ENCODE measurements at places on chromosomes 12 and 14.
A peak's percentile ranks its signal among the peaks of the same experiment; 100 is the strongest.

DNA sequence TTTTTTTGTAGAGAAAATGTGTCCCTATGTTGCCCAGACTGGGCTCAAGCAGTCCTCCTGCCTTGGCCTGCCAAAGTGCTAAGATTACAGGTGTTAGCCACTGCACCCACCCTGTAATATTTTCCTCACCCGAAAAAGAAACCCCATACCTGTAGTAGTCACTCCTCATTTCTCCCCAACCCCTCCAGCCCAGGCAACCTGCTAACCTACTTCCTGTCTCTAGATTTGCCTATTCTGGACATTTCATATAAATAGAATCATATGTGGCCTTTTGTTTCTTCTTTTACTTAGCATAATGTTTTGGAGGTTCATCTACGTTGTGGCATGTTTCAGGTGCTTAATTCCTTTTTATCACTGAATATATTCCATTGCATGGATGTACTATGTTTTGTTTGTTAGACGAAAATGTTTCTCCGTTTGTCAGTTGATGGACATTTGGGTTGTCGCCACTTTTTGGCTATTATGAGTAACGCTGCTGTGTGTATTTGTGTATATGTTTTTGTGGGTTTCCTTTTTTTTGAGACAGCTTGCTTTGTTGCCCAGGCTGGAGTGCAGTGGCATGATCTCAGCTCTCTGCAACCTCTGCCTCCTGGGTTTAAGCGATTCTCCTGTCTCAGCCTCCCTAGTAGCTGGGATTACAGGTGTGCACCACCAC, 6.2 kb downstream of the ANKRD13A start:
- peaks cover 49% of the 10 kb centered on the region for H3K4me1 ChIP-seq
- DNase-seq = no peak
- no peaks in the 10 kb centered on the region for H3K27me3 ChIP-seq
- H3K36me3 ChIP-seq = no peaks in the 10 kb centered on the region

GRCh38 chr14:90648421-90648820, 167.8 kb downstream of the TTC7B start:
- H3K4me1 ChIP-seq = no peaks in the 10 kb centered on the region
- no peaks in the 10 kb centered on the region for H3K36me3 ChIP-seq
- no peak for DNase-seq
- no peak overlapping the region for H3K27ac ChIP-seq
- no peaks in the 10 kb centered on the region for H3K27me3 ChIP-seq
- no peak overlapping the region for H3K4me3 ChIP-seq

DNA sequence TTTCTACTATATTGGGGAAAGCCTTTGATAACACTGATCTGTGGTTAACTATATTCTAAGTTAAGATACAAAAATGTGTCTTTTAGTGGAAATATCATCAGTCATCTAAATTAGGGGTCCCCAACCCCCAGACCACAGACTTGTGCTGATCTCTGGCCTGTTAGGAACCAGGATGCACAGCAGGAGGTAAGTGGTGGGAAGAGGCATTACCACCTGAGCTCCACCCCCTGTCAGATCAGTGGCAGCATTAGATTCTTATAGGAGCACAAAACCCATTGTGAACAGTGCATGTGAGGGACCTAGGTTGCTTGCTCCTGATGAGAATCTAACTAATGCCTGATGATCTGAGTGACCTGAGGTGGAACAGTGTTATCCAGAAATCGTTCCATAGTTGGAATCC, 28.3 kb upstream of the LIN7A start:
- H3K4me1 ChIP-seq = no peaks in the 10 kb centered on the region
- H3K36me3 ChIP-seq = peaks cover 4% of the 10 kb centered on the region
- no peak overlapping the region for H3K4me3 ChIP-seq
- H3K27me3 ChIP-seq = no peaks in the 10 kb centered on the region
- H3K27ac ChIP-seq = no peak overlapping the region

DNA sequence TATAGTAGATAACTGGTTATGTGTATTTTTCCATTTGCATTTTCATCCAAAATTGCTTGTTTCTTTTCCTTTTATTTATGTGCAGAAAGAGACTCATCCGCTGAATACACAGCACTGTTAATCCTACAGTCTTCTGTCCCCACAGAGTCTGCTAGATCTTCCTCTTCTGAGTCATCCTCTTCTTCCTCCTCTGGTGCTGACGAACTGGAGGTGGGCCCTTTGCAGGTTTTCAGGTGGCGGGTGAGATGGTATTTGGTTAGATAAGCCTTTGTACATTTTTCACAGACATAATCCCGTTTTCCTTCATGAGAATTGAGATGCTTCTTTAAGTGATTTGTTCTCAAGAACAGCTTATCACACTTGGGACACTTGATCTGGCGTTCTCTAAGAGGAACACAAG, 26.8 kb downstream of the PRDM4 start:
- no peak overlapping the region for H3K27ac ChIP-seq
- H3K36me3 ChIP-seq = peaks cover 34% of the 10 kb centered on the region
- H3K4me1 ChIP-seq = peaks cover 4% of the 10 kb centered on the region
- DNase-seq = no peak
- no peaks in the 10 kb centered on the region for H3K27me3 ChIP-seq

GRCh38 chr12:8038659-8039114, 6.2 kb downstream of the FOXJ2 start:
- H3K4me1 ChIP-seq = peaks cover 56% of the 10 kb centered on the region
- H3K4me3 ChIP-seq = peak overlapping the region; percentile 56
- peaks cover 5% of the 10 kb centered on the region for H3K36me3 ChIP-seq
- peak overlapping the region; percentile 4 for H3K27ac ChIP-seq
- no peak for DNase-seq

DNA sequence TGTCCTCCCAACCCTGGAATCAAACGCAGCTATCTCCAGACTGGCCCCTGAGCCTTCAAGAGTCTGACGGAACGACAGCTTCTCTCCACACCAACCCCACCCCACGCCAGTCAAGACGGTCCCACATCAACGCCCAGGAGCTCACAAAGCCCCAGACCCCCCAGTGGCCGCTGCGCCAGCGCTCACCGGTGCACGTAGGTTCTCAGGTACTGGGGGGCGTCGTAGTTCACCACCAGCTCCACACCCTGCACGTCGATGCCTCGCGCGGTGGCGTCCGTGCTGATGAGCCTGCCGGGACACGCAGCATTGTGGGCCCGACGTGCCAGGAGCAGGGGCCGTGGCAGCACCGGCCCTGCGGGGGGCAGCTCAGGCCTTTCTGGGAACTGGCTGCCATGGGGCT, 4.2 kb downstream of the DDX51 start:
- H3K4me3 ChIP-seq = no peak overlapping the region
- H3K27ac ChIP-seq = no peak overlapping the region
- no peaks in the 10 kb centered on the region for H3K36me3 ChIP-seq

DNA sequence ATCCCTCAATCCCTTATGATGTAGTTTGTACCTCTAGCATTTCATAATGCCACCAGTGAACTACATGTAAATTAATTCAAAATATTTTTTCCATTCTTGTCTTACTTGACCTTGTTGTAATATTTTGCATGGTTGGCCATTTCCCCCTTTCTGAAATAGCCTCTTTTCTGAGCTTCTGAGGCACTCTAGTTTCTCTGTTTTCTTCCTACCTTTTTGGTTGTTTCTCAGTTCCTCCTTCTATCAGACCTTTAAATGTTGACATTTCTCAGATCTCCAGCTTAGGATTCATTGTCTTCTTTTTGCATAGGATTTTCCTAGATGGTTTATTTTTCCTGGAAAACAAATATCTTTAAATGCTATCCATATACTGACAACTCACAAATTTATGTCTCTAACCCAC, 9.8 kb upstream of the RMST start:
- no peak overlapping the region for H3K27ac ChIP-seq
- no peak overlapping the region for H3K4me3 ChIP-seq
- H3K27me3 ChIP-seq = peaks cover 3% of the 10 kb centered on the region
- no peak for DNase-seq

DNA sequence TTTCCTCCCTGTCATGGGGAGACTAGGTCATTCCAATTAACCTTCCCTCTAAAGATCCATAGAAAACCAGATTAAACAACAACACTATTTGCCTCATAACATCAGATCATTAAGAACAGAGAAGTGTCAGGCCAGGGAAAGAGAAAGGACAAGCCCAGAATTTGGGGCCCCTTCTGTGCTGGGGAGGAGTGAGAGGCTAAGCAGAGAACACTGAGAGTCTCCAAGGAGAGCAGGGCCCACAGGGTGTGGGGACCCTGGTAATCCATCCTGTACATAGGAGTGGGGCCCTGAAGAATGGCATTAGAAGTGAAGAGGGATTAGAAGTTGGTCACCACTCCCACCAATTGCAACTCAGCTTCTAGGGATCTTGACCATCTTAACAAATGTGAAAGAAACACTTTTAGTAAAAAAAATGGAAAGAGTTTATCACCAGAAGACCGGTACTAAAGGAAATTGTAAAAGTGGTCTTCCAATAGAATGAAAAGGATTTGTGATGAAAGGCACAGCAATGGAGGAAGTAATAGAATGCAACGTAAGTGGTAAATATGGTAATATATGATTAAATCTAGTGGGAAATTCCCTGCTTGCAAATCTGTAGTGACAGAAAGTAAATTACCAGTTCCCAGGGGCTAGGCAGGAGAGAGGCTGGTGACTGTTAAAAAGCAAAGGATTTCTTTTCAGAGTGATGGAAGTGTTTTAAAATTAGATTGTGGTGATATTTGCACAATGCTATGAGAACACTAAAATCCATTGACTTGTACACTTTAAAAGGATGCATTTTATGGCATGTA, 14.0 kb upstream of the TMTC1 start:
- no peaks in the 10 kb centered on the region for H3K4me1 ChIP-seq
- H3K27me3 ChIP-seq = no peaks in the 10 kb centered on the region
- no peak for DNase-seq
- H3K27ac ChIP-seq = no peak overlapping the region
- no peak overlapping the region for H3K4me3 ChIP-seq
- no peaks in the 10 kb centered on the region for H3K36me3 ChIP-seq

GRCh38 chr14:96029089-96029645, 10.0 kb upstream of the C14orf132 start:
- peaks cover 13% of the 10 kb centered on the region for H3K27me3 ChIP-seq
- H3K4me3 ChIP-seq = no peak overlapping the region
- DNase-seq = no peak
- H3K4me1 ChIP-seq = no peaks in the 10 kb centered on the region

Measured in natural killer cell treated with Interleukin-12 subunit alpha and Interleukin-12 subunit beta and Interleukin-15 and Interleukin-18, amount 100 ng/mL, for 72 hours (primary cell).